ENCODE measurements at places on chromosomes 3 and 15.

GRCh38 chr3:178915365-178915764, 156.2 kb downstream of the ZMAT3 start:
- DNase-seq: no peak

DNA sequence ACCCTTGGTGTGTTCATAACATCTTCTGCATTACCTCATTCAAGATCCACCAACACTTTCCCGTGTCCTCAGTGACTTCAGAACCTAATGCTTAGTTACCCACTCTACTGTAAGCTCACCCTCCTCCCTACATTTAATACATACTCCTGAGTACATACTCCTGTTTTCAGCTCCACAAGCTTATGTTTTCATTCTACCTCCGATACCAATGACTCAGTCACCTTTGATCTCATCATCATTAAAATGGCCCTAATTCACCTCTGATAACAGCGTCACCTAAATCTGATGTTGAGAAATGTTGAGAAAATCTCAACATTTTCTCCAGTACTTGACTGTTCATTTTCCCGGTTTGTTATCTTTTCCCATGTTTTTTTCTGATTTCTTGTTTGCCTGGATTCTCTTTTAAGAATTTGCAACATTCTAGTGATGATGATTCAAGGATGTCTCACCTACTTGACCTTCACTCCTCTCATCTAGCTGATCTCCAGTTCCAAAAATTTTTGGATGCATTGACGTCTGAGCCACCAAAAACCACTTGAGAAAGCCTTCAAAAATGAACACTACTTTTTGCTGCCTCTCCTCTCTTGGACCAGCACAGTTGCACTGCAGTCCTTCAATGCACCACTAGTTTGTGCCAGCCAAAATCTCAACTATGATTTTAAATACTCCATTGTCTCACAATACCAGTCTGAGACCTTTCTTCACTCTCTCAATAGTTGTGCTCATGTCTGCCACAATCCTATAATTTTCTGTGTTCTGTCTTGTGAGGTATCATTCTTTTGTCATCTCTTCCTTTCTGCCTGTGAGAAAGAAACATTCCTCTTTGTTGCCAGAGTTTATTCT, 220.7 kb upstream of the SEMA6D start:
- no peak for DNase-seq

DNA sequence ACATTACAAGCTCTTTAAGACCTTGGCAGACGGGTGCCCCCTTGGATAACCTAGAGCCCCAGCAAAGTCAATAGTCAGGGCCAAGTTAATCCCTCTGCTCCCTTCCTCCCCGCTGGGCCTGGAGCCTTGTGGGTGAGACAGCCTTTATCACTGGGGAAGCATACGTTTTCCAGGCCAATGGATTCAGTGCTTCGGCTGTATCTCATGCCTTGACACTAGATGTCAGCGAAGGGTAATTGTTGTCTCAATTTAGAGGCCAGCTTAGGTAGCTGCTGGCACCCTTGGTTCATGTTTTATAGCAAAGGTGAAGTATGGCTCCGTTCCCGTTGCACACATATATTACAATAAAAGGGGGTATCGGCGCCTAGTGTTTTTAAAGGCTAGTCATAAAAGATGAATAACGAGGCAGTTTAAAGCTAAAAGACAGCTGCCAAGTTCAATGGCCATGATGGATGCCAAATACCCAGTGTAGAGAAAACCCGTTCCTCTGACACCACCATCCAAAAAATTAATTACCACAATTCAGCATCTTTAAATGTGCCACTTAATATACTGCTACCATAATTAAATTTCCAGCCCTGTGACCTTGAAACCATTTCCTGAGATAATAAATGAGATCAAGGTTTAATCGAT, 52.3 kb upstream of the BNIP2 start:
- DNase-seq: no peak

- DNase-seq: peak; percentile 28
These were observed 118.1 kb downstream of the ASB7 start for GRCh38 chr15:100720406-100720967.

GRCh38 chr3:71149959-71150954, 433.3 kb downstream of the FOXP1 start:
- no peak for DNase-seq

GRCh38 chr3:141360888-141361598, 7.3 kb upstream of the ZBTB38 start:
- no peak for DNase-seq

DNA sequence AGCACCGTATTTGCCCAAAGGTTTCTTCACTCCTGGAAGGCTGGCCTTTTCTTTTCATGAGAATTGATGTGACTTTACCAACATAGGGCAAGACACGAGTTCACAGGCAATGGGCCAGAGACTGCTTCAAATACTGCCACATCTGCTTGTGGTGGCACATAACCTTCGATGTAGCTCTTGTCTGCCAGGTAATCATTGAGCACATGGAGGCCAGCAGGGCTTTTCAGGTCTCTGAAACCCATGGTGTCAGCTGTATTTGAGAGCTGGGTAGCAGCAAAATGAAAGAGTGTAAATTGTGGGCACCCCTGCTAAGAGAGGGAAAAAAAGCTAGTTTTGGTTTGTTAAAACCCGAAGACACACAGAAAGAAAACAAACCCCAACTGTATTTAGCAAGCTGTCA, 200.7 kb downstream of the NAALADL2 start:
- DNase-seq: no peak
